ENCODE measurements at places on chromosomes 7 and 10.

DNA sequence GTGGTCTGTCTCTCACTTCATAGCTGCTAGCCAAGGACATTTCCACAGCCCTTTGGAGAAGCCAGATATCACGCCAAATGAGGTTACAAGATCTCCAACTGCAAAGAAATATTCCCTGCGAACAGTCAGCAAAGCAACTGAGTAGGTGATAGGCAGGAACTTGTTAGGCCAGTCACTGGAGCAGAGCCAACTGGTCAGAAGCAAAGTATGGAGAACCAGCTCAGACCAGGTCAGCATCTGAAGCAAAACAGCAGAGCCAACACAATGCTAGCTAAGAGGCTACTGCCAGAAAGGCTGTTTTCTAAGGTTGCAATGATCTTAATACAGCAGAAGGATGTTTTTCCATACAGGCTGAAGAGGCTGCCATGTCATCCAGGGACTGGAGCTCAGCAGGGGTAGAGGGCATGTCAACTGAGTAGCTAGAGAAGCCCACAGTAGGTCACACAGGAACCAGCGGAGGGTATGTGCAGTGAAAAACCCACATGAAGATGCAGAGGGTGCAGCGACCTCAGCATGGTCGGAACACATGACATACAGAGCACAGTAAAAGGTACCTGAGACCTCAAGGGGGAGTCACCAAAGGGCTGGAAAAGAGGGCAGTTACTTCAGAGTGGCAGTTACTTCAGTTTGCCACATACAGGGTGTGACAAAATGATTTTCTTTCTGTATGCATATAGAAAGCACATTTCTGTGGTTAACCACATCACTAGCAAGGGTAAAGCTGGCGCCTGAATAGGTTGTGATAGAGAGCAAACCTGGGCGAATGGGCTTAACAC is 8.9 kb downstream of the SEC31B start:
- no peak for DNase-seq

DNA sequence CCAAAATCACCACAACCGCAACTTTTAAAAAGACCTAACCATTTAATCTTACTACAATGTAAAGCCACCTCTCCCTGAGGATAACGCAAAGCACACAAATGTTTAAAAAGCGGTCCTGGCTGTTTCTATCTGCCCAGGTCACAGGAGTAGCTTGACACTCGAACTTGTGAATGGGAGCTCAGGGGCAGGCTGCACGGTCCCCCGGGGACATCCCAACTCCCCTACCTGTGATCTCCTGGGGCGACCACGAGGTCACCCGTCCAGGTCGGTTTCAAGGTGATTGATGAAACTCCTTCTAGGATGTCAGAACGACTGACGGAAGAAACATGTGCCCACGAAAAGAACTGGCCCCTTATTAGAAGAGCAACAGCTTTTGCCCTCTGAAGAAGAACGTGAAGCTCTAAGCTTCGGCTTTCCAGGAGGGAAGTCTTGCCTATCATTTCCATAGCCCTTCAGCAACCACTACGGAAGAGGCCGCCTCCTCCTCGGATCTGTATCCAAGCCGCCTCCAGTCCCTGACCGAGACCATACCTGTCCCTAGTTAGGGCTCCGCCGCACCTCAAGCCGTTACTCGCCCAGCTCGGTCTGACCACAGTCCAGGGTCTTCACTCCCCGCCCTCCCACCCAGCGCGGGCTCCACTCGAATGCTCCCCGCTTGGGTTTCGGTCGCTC is 459 bp downstream of the CYCS start:
- DNase-seq, result peak; percentile 7

- DNase-seq, result no peak
These were observed 117.5 kb downstream of the TCF7L2 start for GRCh38 chr10:113067501-113067900.

GRCh38 chr10:112246-112645 is 23.0 kb upstream of the ZMYND11 start:
- DNase-seq, result no peak

DNA sequence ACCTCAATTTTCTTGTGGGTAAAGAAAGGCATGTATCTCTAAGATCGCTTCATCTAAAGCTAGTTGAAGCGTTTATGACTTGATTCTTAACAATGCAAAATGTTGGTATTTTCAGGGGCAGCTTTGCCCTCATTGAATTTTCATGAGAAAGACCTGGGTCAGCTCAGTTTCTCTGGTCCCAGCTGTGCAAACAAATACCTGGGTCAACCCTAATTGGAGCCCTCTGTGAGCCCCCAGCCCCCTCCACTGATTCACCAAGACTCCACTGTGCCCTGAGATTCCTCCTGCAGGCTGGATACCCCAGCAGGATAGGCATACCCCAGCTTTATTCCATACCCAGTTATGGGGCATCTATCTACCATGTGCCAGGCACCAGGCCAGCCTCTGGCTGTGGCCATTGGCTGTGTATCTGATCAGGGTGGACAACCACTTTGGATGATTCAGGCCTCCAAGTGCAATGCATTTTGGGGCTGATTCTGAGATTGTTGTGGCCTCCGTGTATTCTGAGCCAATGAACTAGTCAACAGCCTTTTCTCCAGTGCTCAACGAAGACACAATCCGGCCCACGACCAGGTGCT is 201.9 kb downstream of the MYOF start:
- no peak for DNase-seq

GRCh38 chr7:95758187-95758586 is 14.2 kb upstream of the DYNC1I1 start:
- DNase-seq, result no peak

- DNase-seq, result no peak
These were observed 2.2 kb upstream of the LHPP start for GRCh38 chr10:124459395-124459794.

GRCh38 chr7:152137476-152138025 is 112.1 kb downstream of the GALNT11 start:
- DNase-seq, result no peak

- peak; percentile 53 for DNase-seq
These were observed 84.8 kb upstream of the COL13A1 start for GRCh38 chr10:69716711-69717560.

- DNase-seq, result peak; percentile 2
These were observed 9.5 kb upstream of the FRA10AC1 start for GRCh38 chr10:93711891-93712290.

- no peak for DNase-seq
These were observed 67.5 kb downstream of the PFKFB3 start for GRCh38 chr10:6269953-6270867.

GRCh38 chr7:134995239-134996096 is 9.2 kb downstream of the AGBL3 start:
- no peak for DNase-seq

DNA sequence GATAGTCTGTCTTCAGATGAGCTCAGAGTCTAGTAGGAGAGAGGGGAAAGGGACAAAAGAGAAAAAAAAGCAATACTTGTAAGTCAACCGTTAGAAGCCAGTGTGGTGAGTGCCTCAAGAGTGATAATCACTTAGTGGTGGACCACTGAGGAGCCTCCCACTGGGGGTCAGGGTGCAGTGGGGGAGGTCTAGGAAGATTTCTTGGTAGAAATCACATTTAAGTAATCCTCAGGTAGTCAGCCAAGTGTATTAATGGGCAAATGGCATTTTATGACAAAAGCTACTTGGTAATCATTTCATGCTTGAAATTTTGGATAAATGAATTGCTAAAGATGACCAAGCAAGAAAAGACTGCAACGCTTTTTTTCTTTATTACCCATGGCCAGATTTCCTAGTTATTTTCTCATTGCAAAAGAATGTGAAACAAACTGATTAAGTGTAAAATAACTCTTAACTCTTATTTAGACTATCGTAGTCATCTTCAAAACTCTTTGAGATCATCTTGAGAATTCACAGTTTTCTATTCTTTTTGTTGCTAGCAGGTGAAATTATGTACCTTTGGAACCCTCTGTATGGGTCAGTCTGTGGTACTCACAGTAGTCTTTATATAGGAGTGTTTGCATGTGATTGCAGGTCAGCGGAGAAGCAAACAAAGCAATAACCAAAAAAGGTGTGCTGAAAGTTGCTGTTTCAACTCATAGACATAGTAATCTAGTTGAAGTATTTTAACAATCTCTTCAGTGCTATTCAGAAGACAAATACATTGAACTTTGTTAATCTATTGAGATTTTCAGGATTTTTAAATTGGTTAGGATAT is 63.9 kb downstream of the PPP1R9A start:
- DNase-seq, result peak; percentile 68
